Testis (tissue), 5 donors: ENCODE measurements at places on chromosomes 3 and 15. TPM values are rescaled to one million over a fixed set of nuclear protein-coding genes. Genes with fewer than 3 reads are reported as not detected.

GRCh38 chr3:99953596-99953995, 135.9 kb downstream of the CMSS1 start:
- no peak for DNase-seq
- H3K36me3 ChIP-seq = no peaks in the 10 kb centered on the region
- no peak overlapping the region for H3K4me3 ChIP-seq
- no peaks in the 10 kb centered on the region for H3K4me1 ChIP-seq
- no peak overlapping the region for H3K27ac ChIP-seq

GRCh38 chr3:121490161-121490560, 55.6 kb downstream of the POLQ start:
- no peak for DNase-seq
- no peak overlapping the region for H3K27ac ChIP-seq
- no peak overlapping the region for H3K4me3 ChIP-seq
- H3K27me3 ChIP-seq = no peaks in the 10 kb centered on the region
- H3K4me1 ChIP-seq = no peaks in the 10 kb centered on the region

- no peaks in the 10 kb centered on the region for H3K27me3 ChIP-seq
- no peaks in the 10 kb centered on the region for H3K4me1 ChIP-seq
- no peak overlapping the region for H3K4me3 ChIP-seq
- no peak for DNase-seq
- H3K36me3 ChIP-seq = no peaks in the 10 kb centered on the region
Observed at GRCh38 chr15:97567411-97567810, 393.1 kb upstream of the ARRDC4 start.

GRCh38 chr3:156142702-156143101, 22.3 kb downstream of the KCNAB1 start:
- H3K4me3 ChIP-seq = no peak overlapping the region
- no peaks in the 10 kb centered on the region for H3K4me1 ChIP-seq
- H3K27ac ChIP-seq = no peak overlapping the region

- H3K27me3 ChIP-seq = no peaks in the 10 kb centered on the region
- no peaks in the 10 kb centered on the region for H3K4me1 ChIP-seq
- H3K27ac ChIP-seq = no peak overlapping the region
Observed at GRCh38 chr3:152574461-152575079, 260.4 kb upstream of the P2RY1 start.

DNA sequence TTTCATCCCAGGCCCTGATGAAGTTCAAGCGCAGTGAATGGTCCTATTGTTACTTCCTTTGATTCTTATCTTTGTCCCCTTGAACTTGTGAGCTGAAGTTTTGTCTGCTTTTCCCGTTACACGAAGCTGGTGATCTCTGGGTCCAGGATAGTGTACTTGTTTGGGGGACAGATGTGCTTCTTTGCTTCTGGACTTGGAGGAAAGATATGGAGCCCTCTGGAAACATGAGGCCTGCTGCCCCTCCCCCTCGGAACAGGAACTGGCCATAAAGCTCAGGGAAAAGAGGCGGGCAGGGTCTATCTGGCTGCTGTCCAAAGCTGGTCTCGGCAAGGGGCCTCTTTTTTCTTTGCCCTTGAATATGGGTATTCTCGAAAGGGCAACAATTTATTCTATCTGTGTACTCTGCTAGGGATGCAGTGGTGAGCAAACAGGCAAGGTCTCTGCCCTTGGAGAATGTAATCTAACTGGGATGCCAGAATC, 47.6 kb downstream of the IDH2 start:
- no peaks in the 10 kb centered on the region for H3K36me3 ChIP-seq
- no peaks in the 10 kb centered on the region for H3K4me1 ChIP-seq
- H3K27ac ChIP-seq = no peak overlapping the region

DNA sequence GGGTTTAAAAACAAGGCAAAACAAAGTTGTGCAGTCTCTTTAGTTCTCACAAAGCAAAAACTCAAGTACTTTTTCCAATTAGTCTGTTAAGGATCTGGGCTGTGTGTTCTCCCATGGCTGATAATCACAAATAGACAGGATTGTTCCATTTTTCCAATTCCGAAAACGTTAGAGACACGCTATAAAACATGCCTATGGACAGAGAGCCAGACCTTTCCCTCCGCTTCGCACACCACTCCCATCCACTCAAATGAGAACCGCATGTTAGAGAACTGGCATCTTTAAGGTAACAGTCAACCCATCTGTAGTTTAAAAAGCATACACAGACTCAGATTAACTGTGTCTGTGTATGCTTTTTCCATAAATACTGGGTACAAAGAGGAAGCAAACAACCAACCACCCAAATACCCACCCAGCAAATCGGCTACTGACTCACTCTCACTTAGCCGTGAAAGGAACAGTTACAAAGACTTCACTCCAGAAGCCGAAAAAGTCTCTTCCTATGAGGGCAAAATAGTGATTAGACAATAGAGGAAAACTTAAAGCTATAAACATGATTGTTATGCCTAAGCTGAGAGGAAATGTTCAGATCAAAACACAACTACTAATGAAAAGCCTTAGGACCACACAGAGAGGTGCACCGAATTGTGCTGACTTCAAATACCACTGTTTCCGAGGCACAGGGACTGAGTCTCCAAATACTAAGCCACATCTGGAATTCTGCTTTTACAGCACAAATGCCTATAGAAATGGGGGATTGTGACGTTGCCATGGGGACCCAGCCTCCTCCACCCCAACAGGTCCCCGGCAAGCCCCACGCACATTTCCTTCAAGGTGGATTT, 36.1 kb downstream of the IL17RD start:
- H3K36me3 ChIP-seq = no peaks in the 10 kb centered on the region
- H3K4me3 ChIP-seq = no peak overlapping the region
- peak; percentile 13 for DNase-seq
- H3K4me1 ChIP-seq = peaks cover 15% of the 10 kb centered on the region

DNA sequence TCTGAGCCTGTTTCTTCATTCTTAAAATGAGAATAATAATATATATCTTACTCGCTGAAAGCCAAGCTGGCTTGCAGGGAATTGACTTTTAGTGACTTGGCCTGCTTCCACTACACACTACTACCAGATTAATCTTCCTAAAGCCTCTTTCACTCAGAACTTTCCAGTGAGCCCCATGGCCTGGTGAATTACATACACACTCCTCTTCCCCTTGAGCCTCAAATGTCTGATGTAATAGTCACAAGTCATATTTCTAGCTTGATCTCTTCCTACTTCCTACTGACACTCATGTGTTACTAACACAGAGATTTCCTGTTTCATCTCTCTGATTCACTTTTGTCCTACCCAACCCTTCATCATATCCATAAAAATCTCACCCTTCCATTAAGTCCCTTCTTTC, 82.7 kb upstream of the SOX2 start:
- H3K27ac ChIP-seq = no peak overlapping the region
- no peaks in the 10 kb centered on the region for H3K36me3 ChIP-seq
- DNase-seq = no peak
- no peaks in the 10 kb centered on the region for H3K27me3 ChIP-seq
- H3K4me1 ChIP-seq = no peaks in the 10 kb centered on the region
- no peak overlapping the region for H3K4me3 ChIP-seq

- no peaks in the 10 kb centered on the region for H3K36me3 ChIP-seq
- no peak overlapping the region for H3K27ac ChIP-seq
- H3K4me1 ChIP-seq = no peaks in the 10 kb centered on the region
- H3K4me3 ChIP-seq = no peak overlapping the region
- no peak for DNase-seq
- H3K27me3 ChIP-seq = no peaks in the 10 kb centered on the region
Observed at GRCh38 chr3:177221744-177222143, 24.5 kb upstream of the TBL1XR1 start.

DNA sequence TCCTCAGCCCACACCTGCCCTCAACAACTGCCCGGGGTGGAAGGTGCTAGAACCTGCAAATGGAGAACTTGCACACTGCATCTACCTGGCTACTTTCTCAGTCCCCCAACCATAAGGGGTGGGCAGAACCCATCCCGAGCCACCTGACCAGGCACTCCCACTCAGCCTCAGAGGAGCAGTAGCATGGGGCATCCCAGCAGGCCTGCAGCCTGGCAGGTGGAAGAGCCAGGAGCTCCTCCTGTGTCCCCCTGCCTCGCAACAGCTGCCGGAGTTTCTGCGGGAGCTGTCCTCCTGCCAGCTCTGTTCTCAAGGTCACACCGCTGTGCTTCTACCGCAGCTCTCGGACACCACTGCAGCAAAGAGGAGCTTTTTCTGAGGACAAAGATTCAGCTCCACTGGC, 27.5 kb downstream of the RAB6B start:
- no peak overlapping the region for H3K27ac ChIP-seq
- no peaks in the 10 kb centered on the region for H3K27me3 ChIP-seq
- peak; percentile 22 for DNase-seq
- H3K36me3 ChIP-seq = no peaks in the 10 kb centered on the region

- H3K27me3 ChIP-seq = no peaks in the 10 kb centered on the region
- H3K4me3 ChIP-seq = no peak overlapping the region
- DNase-seq = no peak
- no peaks in the 10 kb centered on the region for H3K4me1 ChIP-seq
- H3K36me3 ChIP-seq = no peaks in the 10 kb centered on the region
Observed at GRCh38 chr3:158279609-158280008, 169.7 kb downstream of the RSRC1 start.

DNA sequence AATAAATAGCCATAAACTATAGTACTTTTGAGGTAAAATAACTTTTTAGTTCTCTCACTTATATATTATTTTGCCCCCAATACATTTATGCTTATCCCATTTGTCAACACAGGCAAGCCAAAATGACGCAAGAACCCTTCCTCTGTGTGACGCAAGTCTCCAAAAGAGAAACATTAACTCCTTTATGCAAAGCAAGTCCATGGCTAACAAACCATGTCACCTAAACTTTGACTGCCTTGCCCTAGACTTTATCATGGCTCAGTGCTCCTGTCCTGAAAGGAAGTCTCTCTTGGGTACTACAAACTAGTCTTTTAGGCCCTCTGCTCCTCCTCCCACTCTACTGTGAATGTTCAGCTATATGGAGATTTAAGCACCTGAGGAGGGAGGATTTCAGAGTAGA, 230.5 kb downstream of the UNC13C start:
- H3K36me3 ChIP-seq = no peaks in the 10 kb centered on the region
- DNase-seq = no peak
- no peak overlapping the region for H3K4me3 ChIP-seq
- H3K27me3 ChIP-seq = no peaks in the 10 kb centered on the region
- no peaks in the 10 kb centered on the region for H3K4me1 ChIP-seq

GRCh38 chr3:148990236-148990635, 1.1 kb upstream of the GYG1 start:
- H3K4me1 ChIP-seq = peaks cover 6% of the 10 kb centered on the region
- H3K4me3 ChIP-seq = no peak overlapping the region
- DNase-seq = no peak
- H3K36me3 ChIP-seq = no peaks in the 10 kb centered on the region
- H3K27ac ChIP-seq = no peak overlapping the region

The MYO5C gene
- total RNA-seq = 47.6 TPM

The LRRC31 gene
- total RNA-seq = 0.19 TPM

The CLDN1 gene
- 37.5 TPM for total RNA-seq

The IL20RB gene
- total RNA-seq = 3.5 TPM

The ALDH1A2 gene
- total RNA-seq = 71.2 TPM

The ARRDC4 gene
- total RNA-seq = 37.0 TPM

The C3orf20 gene
- 3.8 TPM for total RNA-seq
